ENCODE measurements at places on chromosomes 1 and 21. TPM values are rescaled to one million over a fixed set of nuclear protein-coding genes. Genes with fewer than 3 reads are reported as not detected.

- DNase-seq: no peak
These were observed 132.6 kb upstream of the DUSP10 start for GRCh38 chr1:221874285-221875003.

GRCh38 chr1:109490029-109490933, 3.6 kb upstream of the CYB561D1 start:
- DNase-seq: peak; percentile 83

The DMRTA2 gene
- not detected for total RNA-seq

DNA sequence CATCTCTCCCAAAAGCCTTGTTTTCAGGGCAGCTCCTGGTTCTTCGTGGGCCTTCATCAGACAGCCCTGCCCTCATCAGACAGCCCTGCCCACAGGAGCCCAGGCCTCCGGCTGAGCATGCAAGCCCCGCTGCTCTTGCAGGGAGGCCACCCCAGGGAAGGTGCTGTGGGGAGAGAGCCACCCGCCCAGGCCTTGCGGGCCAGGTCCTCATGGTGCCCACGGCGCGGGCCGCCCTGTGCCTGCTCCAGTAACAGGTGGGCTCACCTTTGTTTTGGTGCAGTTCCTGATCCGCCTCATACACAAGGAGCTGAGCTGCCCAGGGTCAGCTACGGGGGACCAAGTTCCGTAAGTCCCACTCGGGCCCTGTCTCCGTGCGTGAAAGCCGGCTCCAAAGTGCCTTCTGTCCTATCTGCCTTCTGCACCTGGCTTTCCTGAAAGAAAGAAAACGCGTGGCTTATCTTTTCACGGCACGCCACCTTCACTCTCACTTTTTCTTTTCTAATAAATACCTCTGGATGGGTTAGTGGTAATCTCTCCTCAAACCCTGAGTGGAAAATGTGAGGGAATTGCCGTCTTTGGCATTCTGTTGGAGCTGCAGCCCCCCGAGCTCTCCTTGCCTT, 65.9 kb downstream of the SLC37A1 start:
- no peak for DNase-seq

The MSH4 gene
- 0.05 TPM for total RNA-seq

The LMX1A gene
- total RNA-seq: not detected

The DNASE2B gene
- not detected for total RNA-seq

DNA sequence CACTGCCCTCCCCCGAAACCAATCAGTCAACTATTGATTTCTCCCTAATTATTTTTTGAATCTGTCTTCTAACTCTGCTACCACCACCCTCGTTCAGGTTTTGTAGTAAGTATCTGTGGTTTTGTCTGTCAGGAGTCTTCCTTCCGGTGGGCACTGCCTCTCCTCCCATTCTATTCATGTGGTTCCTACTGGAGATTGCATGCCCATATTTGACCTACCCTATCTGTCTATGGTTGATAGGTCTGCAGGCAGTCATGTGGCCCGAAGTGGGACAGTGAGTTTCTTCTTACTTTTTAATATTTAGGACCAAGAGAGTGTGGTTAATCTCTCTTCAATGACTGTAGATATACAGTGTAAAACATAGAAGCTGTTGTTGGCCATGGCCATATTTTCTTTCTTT, 17.8 kb upstream of the MAST2 start:
- DNase-seq: no peak

GRCh38 chr1:168906367-168906766, 177.4 kb upstream of the DPT start:
- DNase-seq: no peak

The VAV3 gene
- total RNA-seq: 0.03 TPM

The PTCH2 gene
- 0.16 TPM for total RNA-seq

DNA sequence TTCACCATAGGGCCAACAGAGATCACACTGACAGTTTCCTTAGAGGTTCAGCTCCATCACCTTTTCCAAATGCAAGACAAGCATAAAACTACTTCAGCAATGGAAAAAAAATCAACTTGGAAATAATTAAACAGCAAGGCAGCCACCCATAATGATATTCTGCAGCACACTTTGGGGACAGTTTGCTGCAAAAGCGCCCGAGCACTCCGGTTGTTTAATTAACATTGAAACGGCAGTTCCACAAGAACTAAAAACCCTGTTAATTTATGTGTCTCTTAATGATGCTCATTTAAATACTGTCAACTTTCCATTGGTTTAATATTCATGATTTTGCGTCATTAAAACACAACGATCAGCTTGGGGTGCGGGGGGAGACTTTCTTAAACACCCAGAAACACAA, 153.2 kb downstream of the ELAVL4 start:
- no peak for DNase-seq

- DNase-seq: peak; percentile 44
These were observed 1.8 kb downstream of the ROR1 start for GRCh38 chr1:63775418-63776127.

The LHX8 gene
- total RNA-seq: not detected

- DNase-seq: no peak
These were observed 64.6 kb downstream of the IER5 start for GRCh38 chr1:181152892-181153633.

GRCh38 chr1:204568576-204569315, 52.5 kb downstream of the MDM4 start:
- DNase-seq: no peak

The RNU1-4 gene
- under 0.01 TPM for total RNA-seq

The LCE2B gene
- total RNA-seq: not detected

The CFHR3 gene
- 0.55 TPM for total RNA-seq

DNA sequence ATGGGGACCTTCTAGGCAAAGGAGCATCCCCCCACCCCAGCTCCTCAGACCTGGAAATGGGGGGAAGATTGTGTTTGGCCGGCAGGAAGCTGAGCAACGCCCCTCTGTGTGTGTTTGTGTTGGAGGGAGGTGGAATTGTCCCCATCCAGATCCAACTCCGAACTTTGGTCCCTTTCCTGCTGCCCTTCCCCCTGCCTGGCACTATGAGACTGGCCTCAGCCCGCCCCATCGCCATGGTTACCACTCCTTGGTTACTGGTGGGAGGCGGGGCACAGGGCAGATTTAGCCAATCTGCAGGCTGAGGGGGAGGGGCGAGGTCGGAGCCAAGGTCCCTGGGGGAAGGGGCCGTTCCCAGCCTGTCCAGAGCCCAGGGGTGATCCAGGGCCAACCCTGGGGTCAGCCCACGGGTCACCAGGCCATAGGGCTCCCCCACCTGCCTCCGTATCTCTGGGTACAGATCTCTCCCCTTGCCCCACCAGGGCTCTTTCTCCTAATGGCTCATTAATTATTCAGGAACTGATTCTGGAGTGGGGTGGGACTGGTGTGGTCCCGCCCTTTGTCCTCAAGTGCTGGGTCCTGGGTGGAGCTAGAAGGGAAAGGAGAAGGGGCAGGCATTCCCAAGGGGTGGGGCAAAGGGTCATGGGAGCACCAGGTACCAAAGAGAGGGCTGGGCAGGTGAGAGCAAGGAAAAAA, 15.2 kb downstream of the PTPRF start:
- DNase-seq: peak; percentile 99

The INSRR gene
- total RNA-seq: not detected

DNA sequence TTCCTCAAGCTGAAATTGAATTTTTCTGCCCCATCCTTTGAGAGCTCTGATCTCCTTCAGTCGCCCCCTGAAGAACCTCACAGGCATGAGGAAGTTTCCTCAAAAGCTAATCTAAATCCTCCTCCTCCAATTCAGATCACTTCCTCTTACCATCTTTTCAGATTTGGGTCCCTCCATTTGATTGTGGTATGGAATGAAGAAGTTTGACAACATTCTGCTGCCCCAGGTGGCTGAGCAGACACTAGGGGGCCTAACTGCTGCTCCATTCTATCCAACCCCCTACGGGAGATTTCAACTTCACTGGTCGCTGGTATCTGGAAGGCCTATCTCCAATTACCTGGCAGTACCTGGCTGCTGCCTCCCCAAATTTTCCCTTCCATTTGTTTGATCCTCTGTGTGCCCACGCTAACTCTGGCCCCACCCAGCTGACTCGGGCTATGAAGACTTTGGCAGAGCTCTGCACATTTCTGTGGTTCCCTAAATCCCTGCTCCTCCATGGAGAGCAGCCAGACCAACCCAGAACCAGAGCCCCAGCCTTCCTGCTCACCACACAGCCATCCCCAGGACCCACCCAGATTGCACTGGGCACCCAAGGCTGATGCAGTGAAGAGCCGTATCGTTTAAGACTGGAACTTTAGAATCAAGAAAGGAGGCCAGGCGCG, 7.8 kb downstream of the IRF6 start:
- no peak for DNase-seq

DNA sequence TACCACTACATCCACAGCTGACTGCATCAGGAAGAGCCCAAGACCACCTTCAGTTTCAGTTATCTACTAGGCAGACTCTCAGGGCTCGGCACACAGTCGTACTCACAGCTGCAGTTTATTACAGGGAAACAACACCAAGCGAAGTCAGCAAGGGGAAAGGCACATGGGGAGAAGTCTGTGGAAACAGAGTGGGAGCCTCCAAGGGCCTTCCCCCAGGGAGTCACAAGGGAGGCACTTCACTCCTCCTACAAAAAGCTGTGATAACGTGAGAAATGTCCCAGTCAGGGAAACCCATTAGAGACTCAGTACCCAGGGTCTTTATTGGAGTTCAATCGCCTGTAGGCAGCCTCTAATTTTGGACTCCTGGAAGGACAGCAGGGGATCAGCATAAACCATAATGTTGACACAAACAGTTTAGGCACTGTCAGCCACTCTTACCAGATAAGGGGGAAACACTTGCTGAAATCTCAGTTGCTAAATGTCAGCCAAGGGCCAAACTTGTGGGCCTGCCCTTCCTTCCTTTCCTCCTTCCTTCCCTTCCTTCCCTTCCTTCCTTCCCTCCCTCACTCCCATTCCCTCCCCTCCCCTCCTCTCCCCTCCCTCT, 444.0 kb downstream of the SMYD3 start:
- no peak for DNase-seq

The ATAD3C gene
- total RNA-seq: 3.1 TPM

DNA sequence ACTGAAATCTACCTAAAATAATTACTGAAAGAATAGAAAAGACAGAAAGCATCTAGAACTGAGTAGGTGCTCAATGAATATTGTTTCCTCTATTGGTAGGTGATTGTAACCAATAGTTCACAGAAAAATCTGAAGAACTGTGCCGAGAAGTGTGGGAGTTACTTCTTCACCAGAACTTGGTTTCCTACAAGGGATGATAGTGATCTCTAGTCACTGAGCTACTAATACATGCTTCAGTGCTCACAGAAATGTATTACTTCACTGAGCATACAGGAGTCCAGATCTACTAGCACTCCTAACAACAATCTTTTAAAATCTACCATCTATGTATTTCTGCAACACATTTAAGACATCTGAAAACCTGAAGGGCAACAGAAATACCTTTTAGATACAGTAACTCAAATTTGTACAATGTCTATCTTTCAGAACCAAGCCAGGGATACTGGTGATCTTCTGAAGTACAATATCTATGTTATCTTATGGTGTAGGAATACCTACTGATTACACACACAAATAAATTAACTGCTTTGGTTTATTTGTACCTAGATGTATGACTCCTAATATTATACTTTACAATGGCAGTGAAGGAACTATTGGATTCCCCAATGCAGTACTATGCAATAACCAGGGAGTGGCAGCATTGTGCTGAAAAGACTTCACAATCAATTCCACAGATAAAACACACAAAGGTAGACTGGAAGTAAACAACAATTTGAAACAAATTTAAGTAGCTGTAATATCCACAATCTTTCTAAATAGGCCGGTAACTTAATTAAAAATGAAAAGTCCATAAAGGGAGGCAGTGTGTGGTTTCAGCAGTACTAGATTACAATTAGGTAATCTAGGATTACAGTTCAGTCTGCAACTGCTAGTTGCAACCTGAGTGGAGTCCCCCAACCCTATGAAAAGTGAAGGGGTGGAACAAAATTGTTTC, 243.0 kb downstream of the SLC45A1 start:
- peak; percentile 66 for DNase-seq

- DNase-seq: no peak
These were observed 12.9 kb downstream of the FAM177B start for GRCh38 chr1:222749927-222750326.

The PGD gene
- 95.6 TPM for total RNA-seq

The HSF2BP gene
- total RNA-seq: 0.13 TPM

The HFM1 gene
- not detected for total RNA-seq

- DNase-seq: no peak
These were observed 14.4 kb upstream of the ZNF362 start for GRCh38 chr1:33241866-33242265.

The MYBPHL gene
- not detected for total RNA-seq

The GBP7 gene
- not detected for total RNA-seq

DNA sequence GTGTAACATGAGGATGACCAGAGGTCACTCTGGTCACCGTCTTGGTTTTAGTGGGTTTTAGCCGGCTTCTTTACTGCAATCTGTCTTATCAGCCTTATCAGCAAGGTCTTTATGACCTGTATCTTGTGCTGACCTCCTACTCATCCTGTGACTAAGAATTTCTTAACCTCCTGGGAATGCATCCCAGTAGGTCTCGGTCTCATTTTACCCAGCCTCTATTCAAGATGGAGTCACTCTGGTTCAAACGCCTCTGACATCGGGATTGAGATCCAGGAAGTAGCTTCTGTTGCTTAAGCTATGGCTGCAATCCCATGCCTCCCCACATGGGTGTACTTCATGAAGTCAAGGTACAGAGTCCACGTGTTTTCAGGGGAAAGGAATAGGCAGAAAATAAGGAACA, 19.9 kb downstream of the FMN2 start:
- DNase-seq: peak; percentile 7

DNA sequence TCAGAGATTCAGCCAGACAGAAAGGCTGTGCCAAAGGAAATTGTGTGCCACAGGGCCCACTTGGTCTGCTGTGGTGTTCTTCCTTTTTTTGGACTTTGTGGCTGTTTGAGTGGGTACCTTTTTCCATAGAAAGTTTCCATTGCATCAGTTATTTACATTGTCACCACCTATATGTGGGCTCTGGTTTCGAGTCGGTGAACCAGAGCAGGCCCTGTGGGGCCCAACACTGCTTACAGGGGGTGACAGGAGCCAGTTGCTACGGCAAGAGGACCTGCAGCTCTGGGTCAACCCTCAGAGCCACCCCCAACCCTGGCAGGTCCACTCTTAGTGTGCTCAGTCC, 157.0 kb upstream of the EDN2 start:
- no peak for DNase-seq

The TSSK3 gene
- 1.8 TPM for total RNA-seq

- no peak for DNase-seq
These were observed 158.3 kb downstream of the KAZN start for GRCh38 chr1:14756589-14757285.

GRCh38 chr1:154097873-154098272, 57.0 kb downstream of the NUP210L start:
- DNase-seq: no peak

DNA sequence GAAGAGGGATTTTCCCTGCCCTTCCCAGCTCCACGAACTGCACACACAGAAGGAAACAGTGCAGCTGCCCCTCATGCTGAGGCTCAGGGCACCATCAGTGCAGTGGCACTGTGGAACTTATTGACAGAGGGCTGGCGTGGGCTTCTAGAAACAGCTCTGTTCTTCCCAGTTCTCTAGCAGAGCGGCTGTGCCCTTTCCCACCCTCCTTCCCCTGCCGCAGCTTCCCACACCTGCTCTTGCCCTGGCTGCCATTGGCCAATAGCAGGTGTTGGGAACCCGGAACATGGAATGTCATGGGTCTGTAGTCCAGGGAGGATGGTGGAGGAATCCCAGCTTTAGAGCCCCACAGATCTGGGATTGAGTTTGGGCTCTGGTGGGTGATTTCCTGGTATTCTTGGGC, 343.8 kb downstream of the RPS6KC1 start:
- no peak for DNase-seq

The COL9A2 gene
- 0.89 TPM for total RNA-seq

- DNase-seq: no peak
These were observed 45.7 kb downstream of the NAV1 start for GRCh38 chr1:201584471-201585092.

The PM20D1 gene
- not detected for total RNA-seq

The GSTM5 gene
- not detected for total RNA-seq

Measured in HT-29 (cell line).